Muscle of arm (tissue), 14 donors: ENCODE measurements at places on chromosomes 6 and 20. TPM values are rescaled to one million over a fixed set of nuclear protein-coding genes. Genes with fewer than 3 reads are reported as not detected.

GRCh38 chr6:34610819-34611477 is 54.8 kb upstream of the SPDEF start:
- no peak for DNase-seq

- no peak for DNase-seq
Observed at GRCh38 chr6:44524476-44525227, 137.1 kb downstream of the CDC5L start.

Gene NOX3
- not detected for polyA plus RNA-seq

Gene ECT2L
- not detected for polyA plus RNA-seq

GRCh38 chr20:51218603-51219002 is 195.7 kb upstream of the KCNG1 start:
- no peak for DNase-seq

DNA sequence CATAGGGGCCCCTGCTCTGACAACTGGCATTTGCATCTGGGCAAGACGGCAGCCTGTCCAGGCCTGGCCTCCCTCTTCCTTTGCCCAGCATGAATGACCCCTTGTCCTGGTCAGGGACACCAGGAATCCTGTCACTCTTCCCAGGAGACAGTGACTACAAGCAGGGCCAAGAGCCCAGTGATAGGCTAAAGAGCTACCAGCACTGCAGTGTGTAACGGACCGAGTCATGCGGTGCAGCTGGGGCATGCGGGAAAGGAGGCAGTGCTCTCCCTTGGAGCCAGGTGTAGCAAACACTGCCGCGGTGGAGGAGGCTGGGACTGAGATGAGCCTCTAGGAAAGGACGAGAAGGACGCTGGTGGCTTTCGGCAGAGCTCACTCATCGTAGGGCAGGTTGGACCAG is 38.7 kb upstream of the DSP start:
- no peak for DNase-seq

DNA sequence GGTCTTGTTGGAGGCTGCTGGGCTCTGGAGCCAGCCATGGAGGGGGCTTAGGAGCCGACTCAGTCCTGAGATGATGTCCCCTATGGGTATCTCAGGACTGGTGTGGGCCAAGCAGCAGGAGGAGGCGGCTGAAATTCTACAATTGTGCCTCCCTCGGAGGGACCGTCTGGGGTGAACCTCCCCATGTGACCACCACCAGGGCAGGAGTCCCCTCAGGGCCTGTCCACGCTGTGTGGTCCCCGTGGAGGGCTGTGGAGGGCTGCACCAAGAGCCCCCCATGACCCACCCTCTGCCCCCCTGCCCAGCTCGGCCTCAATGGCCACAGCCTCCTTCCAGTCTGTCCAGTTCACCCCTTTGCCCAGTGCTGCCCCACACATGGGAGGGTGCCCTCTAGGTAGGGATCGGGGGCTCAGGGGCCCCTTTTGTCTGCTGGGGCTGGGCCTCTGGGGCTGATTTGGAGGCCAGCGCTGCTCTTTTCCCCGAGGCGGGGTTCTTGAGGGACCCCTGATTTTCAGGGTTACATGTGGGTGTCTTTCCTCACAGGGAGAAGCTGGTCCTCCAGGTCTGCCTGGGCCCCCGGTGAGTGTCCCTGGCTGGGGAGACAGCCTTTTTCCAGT is 1.2 kb downstream of the COL9A3 start:
- DNase-seq: no peak

DNA sequence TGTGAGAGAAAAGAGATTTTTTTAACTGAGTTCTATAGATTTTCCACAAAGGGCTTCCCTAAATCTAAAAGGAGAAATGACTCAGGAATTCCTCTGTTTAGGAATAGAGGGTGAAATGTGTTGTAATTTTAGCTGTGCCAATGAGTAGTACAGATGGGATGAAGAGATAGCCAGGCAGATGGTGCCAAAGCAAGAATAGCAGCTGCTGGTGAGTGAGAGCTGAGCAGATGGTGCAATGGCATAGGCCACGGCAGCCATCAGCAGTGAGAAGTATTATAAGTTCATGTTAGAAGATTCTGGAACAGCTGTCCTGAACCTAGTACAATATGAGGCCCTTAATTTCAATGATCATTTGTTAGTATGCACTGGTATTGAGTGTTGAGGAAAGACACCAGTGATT is 40.2 kb upstream of the CRISP1 start:
- peak; percentile 40 for DNase-seq

DNA sequence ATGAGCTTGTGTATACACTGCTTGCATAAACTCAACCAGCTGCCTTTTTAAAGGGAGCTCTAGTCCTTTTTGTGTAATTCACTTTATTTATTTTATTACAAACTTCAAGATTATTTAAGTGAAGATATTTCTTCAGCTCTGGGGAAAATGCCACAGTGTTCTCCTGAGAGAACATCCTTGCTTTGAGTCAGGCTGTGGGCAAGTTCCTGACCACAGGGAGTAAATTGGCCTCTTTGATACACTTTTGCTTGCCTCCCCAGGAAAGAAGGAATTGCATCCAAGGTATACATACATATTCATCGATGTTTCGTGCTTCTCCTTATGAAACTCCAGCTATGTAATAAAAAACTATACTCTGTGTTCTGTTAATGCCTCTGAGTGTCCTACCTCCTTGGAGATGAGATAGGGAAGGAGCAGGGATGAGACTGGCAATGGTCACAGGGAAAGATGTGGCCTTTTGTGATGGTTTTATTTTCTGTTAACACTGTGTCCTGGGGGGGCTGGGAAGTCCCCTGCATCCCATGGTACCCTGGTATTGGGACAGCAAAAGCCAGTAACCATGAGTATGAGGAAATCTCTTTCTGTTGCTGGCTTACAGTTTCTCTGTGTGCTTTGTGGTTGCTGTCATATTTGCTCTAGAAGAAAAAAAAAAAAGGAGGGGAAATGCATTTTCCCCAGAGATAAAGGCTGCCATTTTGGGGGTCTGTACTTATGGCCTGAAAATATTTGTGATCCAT is 15.3 kb downstream of the TNFAIP3 start:
- DNase-seq: no peak
